ENCODE measurements at places on chromosomes 2 and 18.

DNA sequence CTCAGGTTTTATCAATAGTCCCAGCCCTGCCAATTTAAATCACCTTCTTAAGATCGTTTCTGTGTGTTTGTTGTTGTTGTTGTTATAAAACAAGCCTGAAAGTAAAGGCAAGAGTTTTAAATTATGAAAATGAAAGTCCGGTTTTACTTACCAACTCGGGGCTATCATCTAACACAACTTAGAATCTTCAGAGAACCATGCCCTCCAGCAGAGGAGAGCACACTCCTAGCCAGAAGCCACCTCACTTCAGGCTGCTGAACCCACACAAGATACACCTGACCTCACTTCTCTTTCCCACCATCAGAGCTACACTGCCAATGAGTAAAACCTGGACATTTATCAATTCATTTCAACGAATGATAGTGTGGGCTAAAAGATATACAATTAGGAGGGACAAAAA is 335.2 kb downstream of the IRS1 start:
- no peak for DNase-seq

DNA sequence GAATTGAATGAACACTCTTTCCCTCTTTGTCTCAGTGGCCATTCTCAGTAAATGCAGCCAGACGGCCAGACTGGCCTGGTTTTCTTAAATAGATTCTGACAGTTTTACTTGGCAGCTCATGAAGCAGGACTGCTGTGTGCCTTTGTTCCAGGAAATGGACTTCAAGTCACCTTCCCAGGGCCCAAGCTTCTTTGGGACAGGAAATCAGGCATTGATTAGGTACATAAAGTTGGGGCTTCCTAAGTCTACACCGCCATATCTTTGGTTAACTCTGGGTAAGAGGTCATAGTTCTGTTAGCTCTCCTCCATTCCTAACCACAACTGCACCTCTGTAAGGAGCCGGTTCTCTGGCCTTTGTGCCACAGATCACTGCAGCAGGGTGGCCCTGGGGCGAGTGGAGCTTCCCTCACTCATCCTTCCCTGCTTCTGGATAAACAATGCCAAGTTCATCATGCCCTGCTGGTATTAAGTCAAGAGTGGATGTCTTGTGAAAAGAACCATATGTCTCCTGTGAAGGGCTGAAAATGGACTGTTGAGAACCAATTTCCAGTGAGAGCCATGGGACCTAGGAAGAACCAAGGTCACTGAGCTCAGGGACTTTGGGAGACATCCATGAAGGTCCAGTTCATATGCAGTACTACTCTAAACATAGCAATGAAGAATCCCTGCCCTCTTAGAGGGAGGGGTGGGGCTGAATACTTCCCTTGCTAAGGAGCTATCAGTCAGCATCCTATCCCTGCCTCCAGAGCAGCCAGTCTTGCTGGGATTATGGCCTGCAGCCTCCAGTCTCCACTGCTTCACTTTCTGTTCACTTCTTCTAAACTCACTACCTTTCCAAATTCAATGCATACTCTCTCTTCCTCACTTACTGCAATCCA is 122.6 kb upstream of the XPO1 start:
- no peak for DNase-seq

DNA sequence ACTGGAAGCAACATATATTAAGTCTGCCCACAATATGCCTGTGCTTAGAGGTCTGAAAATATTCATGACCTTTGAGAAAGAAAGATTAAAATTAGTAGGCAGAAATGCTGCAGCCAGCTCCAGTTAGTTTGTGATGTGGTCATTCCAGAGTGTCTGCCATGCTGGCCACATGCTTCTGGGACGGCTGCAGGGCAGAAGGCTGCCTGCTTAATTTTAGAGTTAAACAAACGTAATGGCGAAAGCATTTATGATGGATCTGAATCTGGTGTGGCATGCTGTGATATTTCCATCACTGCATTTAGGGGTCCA is 95.4 kb downstream of the FHOD3 start:
- no peak for DNase-seq

- DNase-seq: no peak
Observed at GRCh38 chr2:232689152-232689910, 7.8 kb upstream of the GIGYF2 start.

GRCh38 chr2:166419616-166419934 is 43.8 kb upstream of the SCN9A start:
- no peak for DNase-seq

- no peak for DNase-seq
Observed at GRCh38 chr2:145841973-145842372, 1322.1 kb upstream of the ZEB2 start.

DNA sequence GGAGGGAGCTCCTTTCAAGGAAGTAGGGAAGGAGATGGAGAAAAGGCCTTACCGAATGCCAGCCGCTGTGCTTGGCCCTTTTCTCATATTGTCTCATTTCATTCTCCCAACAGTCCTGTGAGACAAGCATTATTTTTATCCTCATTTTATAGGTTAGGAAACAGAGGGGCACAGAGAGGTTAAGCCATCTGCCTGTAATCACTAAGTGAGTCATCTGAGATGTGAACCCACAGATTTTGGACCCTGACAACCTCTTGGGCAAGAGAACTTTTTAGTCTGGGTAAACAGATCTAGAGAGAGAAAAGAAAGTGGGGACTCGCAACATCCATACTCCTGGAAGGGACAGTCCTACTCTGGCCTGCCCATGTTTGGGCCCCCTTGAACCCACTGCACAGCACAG is 91.7 kb upstream of the LCLAT1 start:
- no peak for DNase-seq

- DNase-seq: no peak
Observed at GRCh38 chr18:79926715-79927606, 24.5 kb downstream of the SLC66A2 start.

DNA sequence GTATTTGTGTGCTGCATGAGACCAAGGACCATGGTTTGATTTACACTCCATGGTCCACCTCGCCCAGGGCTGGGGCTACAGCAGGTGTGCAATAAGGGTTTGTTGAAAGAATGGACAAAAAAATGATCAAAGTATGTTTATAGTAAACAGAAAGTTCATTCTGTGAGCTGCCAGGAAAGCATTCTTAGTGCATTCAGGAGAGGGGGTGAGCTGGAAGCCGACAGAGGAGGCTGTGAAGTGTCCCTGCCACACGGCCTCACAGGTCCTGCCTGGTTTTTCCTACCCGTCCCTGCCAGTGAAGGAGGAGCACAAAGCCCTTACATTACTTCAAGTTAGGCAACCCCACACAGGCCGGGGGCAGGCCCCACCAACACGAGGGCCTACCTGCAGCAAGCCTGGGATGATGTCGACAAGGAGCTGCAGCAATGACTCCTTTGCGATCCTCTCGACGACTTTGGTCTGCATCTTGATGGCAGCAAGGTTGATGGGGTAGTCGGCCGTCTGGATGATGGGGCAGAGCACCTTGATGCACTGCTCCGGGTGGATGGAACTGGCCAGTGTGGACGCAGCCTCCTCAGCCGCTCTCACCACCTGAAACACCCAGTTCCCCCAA is 63.2 kb upstream of the TFCP2L1 start:
- no peak for DNase-seq

DNA sequence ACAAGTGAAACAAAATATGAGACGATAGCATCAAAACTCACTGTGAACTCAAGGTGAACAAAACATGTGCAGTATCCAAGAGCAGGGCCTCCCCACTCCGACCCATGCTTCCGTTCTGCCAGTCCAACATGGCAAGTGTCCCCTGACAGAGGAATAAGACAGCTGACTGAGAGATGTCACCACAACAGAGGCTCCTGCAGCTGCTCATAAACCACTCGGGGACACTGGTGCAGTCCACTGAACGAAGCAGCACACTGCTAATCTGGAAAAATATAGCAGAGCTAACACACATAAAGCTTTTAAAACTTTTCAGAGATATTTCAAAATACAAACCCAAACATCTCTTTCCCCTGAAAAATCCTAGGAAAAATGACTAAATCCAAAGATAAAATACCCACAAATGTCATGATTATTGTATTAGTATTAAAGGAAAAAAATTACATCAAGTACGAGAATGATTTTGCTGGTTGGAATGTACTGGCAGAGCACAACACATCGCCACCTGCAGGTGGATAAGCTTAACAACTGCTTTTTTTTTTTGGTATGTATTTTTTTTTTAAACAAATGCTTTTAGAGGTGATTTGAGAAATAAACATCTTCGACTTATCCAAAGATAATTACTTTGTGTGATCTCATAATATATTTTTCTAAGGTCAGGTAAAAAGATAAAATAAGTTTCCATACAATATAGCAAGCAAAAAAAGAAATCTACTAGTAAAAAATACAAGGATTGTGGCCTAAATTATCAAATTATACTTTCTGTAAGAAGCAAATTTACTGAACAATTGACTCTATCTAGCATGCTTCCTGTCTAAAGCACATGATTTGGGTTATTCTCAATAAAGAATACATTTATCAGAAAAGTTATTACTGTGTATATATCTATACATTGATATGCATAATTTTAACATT is 18.6 kb downstream of the THADA start:
- DNase-seq: no peak

- DNase-seq: no peak
Observed at GRCh38 chr2:40344364-40344763, 107.5 kb downstream of the SLC8A1 start.

GRCh38 chr2:207897541-207898353 is 127.6 kb downstream of the PLEKHM3 start:
- DNase-seq: no peak

- no peak for DNase-seq
Observed at GRCh38 chr18:74390900-74391299, 66.2 kb downstream of the DIPK1C start.

DNA sequence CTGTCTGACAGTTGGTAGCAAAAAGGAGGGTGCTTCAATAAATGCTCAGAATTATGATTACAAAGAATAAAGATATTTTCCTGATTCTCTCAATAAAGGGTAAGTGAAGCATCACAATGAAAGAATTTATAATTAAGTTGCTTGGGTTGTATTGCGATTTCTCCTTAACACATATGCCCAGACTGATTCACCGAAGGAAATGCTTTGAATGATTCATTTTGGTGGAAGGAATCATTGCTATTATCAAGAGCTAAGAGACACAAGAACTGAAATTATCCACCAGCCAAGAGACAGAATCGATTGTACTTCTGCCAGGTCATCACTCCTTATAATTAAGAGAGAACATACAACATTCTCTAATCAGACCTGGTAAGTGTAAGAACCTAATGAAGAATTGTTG is 301.4 kb downstream of the NR4A2 start:
- no peak for DNase-seq

DNA sequence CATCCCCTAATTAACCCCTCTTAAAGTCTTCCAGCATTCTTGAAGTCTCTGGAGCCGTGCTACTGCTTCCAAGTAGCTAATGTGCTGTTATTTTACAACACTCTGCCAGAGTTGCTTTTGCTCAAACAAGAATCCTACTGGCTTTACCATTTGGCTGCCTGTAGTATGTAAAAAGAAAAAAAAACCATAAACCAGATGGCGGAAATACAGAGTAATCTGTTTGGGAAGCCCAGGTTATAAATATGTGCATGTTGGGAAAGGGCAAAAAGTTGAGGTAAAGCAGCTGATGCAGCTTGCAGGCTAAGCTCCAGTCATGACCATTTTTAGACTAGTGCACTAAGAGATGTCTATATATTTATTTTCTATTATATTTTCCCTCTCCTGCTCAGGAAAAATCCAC is 313.2 kb upstream of the ETAA1 start:
- no peak for DNase-seq

- DNase-seq: no peak
Observed at GRCh38 chr18:43486462-43486861, 209.2 kb upstream of the SYT4 start.

DNA sequence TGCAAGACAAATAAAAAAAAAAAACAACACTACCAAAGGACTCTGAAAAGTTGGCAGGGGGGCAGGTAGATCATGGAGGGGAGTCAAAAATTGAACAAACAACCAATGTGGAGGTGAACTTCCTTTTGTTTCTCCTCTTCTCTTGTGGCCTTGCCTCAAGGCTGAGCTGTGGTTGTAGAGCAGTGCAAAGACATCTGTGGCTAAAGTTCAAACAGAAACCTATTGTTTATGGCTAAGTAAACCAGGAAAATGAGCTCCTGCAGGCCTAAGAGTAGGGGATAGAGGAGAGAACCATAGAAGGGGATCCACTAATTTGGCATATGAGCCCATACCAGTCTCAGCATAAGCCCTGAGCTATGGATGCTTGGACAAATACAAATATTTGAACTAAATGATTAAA is 40.2 kb upstream of the EGR4 start:
- DNase-seq: no peak

GRCh38 chr2:113084249-113085000 is 16.7 kb downstream of the IL1F10 start:
- DNase-seq: no peak

GRCh38 chr2:237951878-237952277 is 14.9 kb upstream of the UBE2F start:
- DNase-seq: no peak

DNA sequence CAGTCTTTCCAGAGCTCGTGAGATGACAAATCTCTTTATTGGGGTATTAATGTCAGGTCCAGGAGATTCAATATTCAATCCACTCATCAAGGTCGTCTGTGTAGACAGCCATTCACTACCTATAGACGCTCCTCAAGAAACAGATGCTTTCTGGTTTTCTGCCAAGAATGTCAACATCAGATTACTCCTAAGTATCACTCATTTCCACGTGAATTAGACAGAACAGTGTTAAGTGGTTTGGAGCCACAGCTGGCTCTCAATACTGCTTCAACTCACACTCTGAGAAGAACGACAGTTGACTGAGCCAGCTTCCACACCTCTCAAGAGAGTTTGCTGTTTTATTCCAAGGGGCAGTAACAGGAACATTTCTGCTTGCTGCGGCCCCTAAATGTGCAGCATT is 113.5 kb upstream of the NEDD4L start:
- DNase-seq: no peak

All from activated naive CD8-positive, alpha-beta T cell treated with anti-CD3 and anti-CD28 coated beads, Interleukin-2, amount 50 U/mL, for 24 hours (primary cell).